Stimulated activated CD8-positive, alpha-beta memory T cell treated with anti-CD3 and anti-CD28 coated beads, Interleukin-15, amount 100 ng/mL, for 24 hours (primary cell): ENCODE measurements at places on chromosomes 6 and 20.

DNA sequence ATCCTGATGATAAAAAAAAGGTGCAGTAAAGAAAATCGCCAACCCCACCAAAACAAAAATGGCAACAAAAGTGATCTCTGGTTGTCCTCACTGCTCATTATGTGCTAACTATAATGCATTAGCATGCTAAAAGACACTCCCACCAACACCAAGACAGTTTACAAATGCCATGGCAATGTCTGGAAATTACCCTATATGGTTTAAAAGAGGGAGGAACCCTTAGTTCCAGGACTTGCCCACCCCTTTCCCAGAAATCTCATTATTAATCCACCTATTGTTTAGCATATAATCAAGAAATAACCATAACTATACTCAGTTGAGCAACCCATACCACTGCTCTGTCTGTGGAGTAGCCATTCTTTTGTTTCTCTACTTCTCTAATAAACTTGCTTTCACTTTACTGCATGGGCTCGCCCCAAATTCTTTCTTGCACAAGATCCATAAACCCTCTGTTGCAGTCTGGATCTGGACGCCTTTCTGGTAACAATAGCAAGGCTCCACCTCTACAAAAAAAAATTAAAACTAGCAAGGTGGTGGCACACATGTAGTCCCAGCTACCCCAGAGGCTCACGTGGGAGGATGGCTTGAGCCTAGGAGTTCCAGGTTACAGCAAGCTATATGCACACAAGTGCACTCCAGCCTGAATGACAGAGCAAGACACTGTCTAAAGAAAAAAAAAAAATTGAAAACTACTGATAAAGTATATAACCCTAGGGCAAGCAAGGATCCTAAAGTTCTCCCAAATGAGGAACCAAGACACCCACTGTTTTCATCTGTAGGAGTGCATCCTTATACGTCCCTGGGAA lies 278.8 kb upstream of the JARID2 start:
- DNase-seq, result no peak

DNA sequence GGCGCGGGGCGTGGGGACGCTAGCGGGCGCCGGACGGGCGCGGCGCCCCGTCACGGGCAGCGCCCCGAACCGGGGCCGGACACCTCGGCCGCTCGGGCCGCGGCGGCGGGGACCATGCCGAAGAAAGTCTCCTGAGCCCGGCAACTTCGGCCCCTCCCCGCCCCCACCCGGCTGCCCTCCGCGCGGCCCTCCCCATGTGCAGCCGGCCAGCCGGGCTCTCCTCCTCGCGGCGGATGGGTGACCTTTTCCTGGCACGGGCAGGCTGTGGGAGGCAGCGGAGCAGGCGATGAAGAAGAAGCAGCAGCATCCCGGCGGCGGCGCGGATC lies 278 bp downstream of the UST start:
- no peak for DNase-seq

GRCh38 chr6:85579581-85579980 lies 14.1 kb downstream of the SNX14 start:
- DNase-seq, result no peak

GRCh38 chr6:52553158-52553557 lies 23.7 kb downstream of the TRAM2 start:
- no peak for DNase-seq

GRCh38 chr20:47675190-47676142 lies 109.8 kb downstream of the SULF2 start:
- DNase-seq, result no peak

DNA sequence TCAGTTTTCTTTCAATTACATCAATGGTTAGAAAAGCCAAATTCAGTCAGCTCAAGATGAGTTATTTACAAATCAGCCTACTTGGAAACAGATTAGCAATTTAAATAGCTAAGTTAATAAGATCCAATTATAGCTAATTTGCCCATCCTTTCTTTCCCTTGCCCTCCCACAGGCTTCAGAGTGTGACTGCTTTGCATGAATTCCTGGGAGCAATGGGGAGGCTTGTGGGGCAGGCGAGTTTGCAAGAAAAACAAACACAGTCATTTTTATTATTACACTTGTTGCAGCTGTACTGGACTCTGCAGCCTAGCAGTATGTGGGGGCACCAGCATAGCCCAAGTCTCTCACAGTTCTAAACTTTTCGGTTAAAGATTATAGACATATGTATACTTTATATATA lies 219.0 kb downstream of the NKAIN2 start:
- DNase-seq, result no peak

- no peak for DNase-seq
Observed at GRCh38 chr6:149268768-149269167, 48.7 kb upstream of the TAB2 start.

DNA sequence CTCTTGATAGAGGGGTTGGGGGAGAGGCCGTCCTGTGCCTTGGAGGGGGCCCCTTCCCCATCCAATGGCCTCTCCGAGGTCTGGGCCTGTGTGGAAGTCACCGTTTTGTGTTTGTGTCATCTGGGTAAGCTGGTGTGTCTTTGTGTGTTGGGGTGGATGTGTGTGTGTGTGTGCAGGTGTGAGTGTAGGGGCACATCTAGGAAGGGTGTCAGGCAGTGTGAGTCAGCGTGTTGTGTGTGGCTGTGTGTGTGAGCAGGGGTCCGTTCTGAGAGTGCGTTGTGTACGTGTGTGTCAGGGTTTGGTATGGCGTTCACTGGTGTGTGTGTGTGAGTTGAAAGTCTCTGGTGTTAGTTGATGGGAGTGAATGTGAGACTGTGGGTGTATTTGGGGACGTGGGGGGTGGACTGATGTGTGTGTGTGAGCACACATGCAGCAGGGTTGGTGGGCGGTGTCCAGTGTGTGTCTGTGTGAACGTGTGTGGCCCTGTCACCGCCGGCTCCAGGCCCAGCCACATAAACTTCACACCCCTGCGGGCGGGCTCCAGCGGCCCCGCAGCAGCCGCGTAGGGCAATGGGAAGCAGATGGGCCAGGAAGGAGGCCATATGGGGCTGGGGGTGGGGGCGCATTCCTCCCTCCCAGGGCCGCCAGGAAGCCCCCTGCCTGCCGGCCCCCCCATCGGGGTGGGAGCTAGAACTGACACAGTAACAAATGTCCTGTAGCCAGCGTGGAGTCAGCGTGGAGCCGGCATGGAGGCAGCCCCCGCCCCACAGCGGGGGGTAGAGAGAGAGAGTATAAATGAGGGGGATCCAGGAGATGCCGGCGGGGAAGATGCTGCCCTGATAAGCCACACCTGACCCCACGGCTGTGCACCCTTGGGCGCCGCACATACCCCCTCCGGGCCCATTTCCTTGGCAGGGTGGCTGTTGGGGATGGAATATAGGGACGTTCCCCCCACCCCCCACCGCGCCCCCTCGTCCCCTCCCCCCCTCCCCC lies 32.1 kb downstream of the SNAI1 start:
- DNase-seq, result no peak

- DNase-seq, result no peak
Observed at GRCh38 chr6:23587582-23587981, 538.4 kb upstream of the NRSN1 start.

- no peak for DNase-seq
Observed at GRCh38 chr20:47574616-47575364, 73.1 kb downstream of the NCOA3 start.

GRCh38 chr20:46622165-46622564 lies 29.1 kb downstream of the SLC13A3 start:
- DNase-seq, result no peak

- DNase-seq, result no peak
Observed at GRCh38 chr6:166395351-166395750, 12.6 kb upstream of the MPC1 start.
